SW480 (cell line): ENCODE measurements at places on chromosomes 2 and 18.

DNA sequence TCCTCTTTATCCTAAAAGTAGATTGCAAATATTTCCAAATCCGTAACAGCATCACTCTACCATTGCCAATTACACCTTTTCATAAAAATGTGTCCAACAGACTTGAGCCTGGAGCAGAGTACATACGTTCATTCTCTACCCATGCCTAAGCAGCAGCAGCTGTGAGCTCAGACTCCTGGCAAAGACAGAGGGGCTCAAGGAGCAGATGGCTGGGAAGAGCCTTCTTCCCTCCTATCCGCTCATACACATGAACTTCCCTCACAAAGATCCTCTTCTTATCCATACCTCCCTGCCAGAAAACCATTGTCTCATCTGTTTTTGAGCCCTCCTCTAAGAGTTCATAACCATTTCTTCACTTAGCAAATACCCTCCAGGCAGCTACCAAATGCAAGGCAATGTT lies 164.3 kb upstream of the ARL4C start:
- DNase-seq = no peak

GRCh38 chr18:53375621-53376020 lies 848.8 kb downstream of the MBD2 start:
- DNase-seq = no peak

- no peak for DNase-seq
Measured at GRCh38 chr2:5319493-5319892, 372.7 kb upstream of the SOX11 start.

DNA sequence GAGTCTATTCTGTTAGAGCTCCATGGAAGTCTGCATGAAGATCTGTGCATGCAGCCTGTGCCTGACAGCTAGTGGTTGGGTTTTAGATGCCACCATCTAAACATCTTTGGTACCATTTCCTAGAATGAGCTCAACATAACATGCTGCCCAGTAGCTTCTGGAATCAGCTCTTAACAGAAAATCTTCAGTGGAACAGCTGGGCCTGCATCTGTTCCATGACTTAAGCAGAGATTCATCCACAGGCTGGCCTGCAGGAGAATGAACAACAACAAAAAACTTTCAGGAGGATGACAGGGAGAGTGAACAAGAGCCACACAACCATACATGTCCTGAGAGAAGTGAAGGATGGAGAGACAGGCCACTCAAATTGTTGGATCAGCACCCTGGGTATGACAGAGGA lies 316.6 kb downstream of the RDH14 start:
- DNase-seq = no peak

- peak; percentile 37 for DNase-seq
Measured at GRCh38 chr18:22167471-22168241, 1.7 kb upstream of the GATA6 start.

DNA sequence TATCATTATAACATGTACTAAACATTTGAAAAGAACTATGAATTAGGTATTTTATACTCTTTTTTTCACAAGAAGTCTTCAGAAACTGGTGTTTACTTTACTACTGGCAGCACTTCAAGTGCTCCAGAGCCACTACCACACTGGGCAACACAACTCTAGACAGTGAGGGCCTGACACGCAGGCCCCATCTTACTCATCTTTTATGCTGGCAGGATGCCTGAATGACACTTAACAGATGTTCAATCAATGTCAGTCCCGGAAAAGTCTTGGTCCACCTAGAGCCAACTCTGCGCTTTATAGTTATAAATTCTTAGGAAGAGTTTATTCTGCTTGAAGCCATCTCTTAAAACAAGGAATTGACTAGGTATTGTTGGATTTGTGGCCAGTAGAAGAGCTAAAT lies 8.7 kb upstream of the WIPF1 start:
- no peak for DNase-seq

- DNase-seq = no peak
Measured at GRCh38 chr18:46542545-46542944, 114.5 kb downstream of the LOXHD1 start.

DNA sequence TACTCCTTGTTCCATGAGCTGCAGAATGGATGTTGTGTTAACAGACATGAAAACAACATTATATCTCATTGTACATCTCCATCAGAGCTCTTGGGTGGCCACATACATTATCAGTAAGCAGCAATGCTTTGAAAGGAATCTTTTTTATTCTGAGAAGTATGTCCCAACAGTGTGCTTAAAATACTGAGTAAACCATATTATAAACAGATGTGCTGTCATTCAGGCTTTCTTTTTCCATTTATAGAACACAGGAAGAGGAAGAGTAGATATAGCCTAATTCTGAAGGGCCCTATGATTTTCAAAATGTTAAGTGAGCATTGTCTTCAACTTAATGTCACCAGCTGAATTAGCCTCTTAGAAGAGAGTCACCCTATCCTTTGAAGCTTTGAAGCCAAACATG lies 44.3 kb upstream of the CABYR start:
- no peak for DNase-seq

GRCh38 chr2:96726131-96726530 lies 13.7 kb downstream of the LMAN2L start:
- no peak for DNase-seq

GRCh38 chr2:118319271-118319684 lies 231.0 kb downstream of the INSIG2 start:
- no peak for DNase-seq

DNA sequence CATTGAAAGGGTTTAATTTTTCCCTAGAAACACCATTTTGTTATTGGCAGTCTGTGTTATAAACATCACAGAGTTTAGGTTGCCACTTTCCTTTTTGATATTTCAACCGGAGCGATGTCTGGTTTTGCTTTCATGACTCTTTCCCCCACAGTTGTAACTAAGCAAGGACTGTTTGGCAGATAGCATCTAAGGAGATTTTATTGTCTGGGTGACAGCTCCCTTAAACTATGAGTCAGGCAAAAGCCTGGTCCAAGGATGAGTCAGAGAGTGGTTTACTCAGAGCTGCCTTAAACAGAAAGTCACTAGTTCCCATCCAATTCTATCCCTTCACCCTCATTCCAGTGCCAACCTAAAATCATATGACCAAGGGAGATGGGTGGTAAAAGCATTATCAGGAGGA lies 341.6 kb upstream of the VWC2L start:
- peak; percentile 72 for DNase-seq

DNA sequence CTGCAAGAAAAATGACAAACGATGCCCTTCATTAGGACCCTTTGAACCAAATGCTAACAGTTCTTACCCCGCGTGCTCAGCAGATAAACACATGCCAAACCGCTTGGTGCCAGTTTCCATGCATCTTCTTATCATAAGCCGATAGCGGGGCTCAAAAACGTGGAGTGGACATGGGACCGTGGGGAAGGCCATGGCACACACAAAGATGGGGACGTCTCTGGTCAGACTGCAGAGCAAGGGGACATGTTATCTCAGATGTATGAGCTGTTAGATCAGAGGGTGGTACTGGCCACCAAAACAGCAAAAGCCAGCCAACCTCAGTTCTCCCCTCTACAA lies 28.2 kb downstream of the LONRF2 start:
- no peak for DNase-seq

GRCh38 chr2:32938934-32939333 lies 7.8 kb upstream of the LTBP1 start:
- DNase-seq = no peak

DNA sequence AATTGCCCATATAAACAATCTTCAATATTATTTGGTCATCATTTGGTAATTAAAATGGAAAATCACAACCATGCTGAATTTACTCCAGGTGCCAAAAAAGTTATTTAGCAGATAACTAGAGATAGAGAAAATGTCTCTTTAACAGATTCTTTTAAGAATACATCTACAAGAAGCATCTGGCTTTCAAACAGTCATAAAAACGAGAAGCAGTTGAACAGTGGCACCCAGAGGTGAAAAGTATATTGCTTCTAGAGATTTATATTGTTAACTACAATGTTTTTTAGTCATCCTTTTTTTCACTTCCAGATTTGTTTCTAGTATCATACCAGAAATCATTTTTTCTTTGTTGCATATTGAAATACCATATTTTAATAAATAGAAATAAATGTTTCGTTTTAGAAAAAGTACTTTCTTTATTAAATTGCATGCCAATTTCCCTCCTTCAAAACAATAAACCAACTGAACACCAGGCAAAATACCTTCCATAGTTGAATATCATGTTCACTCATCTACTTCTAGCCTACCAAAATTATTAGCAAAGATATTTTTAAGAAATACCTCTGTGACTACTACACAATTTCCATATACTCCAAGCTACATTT lies 65.4 kb upstream of the HNRNPA3 start:
- DNase-seq = peak; percentile 71

GRCh38 chr2:1864981-1865421 lies 120.7 kb upstream of the PXDN start:
- no peak for DNase-seq

- no peak for DNase-seq
Measured at GRCh38 chr2:33122726-33123125, 176.0 kb downstream of the LTBP1 start.

GRCh38 chr2:8134473-8134932 lies 547.4 kb upstream of the ID2 start:
- DNase-seq = no peak

- DNase-seq = no peak
Measured at GRCh38 chr2:3539836-3540235, 18.3 kb downstream of the RNASEH1 start.

DNA sequence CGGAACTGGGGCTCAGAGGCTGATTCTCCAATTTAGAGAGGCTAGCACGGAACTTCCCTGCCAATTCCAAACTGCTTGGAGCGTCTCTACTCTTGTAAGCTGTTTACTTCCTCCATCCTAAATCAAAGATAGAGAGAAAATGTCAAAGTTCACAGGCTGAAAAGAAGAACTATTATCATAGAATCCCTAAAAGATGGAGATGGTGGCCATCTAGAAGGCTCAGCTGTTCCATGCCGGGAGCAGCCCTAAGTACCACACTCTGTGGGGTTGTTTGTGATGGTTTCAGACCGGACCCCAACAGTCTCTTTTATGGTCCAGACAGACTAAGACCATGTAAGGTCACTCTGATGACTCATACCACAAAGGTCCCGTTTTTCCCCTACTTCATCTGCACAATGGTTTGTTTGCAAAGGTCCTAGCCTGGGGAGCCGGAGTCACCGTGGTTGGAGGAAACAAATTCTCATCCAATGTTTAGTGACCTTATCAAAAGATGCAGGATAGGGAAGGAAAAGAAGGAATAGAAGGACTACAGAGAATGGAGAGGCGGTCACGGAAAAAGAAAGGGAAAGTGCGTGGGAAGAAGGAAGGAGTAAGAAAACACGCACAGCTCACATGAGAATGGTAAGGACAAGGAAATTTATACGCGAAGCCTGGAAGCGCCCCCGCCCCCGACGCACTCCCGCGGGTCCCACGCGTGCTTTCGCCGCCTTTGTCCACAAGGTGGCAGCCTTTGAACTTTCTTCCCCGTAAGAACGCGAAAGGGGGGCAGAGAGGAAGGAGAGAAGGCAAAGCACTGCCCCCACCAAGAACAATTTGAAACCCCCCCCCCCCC lies 453 bp upstream of the ANTXR1 start:
- peak; percentile 27 for DNase-seq

DNA sequence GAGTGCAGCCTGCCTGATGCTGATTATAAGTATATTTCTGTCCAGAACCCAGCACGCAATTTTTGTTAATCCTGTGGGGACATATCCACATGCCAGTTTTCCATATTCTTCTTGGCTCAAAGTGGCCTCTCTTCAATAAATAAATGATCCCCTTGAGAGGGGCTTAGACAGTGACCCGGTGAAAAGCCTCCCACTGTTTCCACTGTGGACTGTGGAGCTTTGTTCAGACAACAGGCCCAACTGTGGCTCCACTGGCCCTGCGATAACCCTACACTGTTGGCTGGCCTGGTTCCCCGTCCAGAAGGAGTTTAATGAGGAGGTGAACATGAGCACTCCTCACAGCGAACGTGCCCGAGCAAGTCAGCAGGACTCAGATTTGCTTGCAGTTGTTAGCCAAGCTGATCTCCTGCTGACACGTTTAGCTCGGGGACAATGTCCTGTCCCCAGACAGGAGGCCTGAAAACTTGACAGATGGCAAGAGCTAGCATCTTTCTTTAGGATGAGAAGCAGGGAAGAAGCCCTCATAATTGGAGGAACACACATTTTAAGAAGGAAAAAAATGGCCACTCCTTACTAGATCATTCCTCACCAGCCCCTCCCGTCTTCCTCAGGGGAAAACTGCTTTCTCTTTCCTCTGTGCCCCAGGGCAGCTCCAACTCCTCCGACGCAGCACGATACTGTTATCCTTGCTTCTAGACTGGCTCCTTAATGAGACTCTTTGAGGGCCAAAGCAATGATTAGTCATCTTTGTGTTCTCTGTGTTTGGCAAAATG lies 20.0 kb upstream of the MTCL1 start:
- DNase-seq = no peak

DNA sequence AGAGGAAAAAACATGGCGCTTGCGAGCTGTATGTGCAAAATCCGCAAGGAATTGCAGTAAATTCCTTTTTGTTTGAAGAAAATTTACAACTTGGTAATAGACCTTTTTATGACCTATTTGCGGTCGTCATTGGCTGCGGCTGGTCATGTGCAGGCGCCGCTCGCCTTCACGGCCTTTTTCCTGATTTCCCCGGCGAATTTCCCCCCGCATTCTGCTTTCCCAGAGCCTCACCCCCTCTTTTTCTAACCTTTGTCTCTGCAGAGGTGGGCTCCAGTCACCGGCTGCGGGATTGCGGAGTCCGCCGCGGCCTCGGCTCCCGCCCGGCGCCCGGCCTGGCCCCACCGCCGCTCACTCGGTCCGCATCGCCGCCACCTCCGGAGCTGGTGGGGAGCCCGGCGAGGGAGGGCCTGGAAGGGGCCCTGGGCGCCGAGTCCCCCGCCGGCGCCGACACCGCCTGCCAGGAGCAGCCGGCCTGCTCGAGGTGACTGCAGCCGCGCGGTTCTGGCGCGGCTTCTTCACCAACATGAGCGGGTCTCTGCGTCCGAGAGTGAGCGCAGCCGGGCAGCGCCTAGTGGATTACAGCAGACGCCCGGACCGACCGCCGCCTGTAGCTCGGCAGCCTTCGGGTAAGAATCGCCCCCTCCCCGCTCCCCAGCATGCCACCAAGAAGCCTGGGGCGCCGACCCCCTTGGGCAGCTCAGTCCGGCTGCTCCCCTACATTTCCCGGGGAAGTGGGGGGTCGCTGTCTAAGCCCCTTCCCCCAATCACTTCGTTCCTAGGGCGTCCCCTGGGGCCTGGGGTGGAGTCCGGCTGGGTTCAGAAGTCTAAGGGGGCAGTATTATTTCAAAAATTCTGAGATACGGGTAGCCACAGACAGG lies 7.1 kb downstream of the HOXD8 start:
- peak; percentile 57 for DNase-seq

DNA sequence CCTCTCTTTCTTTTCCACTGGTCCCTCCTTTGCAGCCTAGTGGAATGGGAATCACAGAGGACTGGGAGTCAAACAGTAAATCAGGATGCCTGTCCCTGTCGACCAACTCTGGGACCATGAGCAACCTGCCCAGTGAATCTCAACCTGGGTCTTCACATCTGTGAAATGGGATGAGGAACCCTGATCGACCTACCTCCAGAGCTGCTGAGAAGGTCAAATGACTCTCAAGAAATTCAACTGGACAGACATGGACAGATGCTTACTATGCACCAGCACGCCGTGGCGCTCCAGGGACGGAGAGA lies 73.3 kb upstream of the TAF1B start:
- DNase-seq = no peak

- no peak for DNase-seq
Measured at GRCh38 chr2:138997856-138998517, 217.8 kb upstream of the NXPH2 start.
